CMK (cell line): ENCODE measurements at places on chromosomes 3 and 15.

- no peak for DNase-seq
These were observed 95.8 kb upstream of the ABHD17C start for GRCh38 chr15:80599359-80599758.

DNA sequence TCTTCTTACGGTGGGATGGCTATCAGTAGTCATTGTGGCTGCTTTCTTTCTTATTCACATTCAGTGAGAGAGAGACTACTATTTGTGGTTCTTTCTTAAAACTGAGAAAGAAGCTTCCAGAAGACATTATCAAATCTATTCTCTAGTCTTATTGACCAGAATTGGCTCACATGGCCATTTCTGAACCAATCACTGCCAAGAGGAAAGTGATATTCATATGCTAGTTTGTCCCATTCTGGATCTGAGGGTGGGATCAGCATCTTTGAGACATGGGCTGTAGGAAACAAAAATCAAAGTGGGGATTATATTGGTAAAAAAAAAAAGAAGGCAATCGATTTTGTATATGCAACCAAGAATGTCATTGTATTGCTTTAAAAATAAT, 106.4 kb upstream of the RASGRP1 start:
- no peak for DNase-seq

- no peak for DNase-seq
These were observed 26.6 kb upstream of the STIMATE start for GRCh38 chr3:52923963-52924362.

DNA sequence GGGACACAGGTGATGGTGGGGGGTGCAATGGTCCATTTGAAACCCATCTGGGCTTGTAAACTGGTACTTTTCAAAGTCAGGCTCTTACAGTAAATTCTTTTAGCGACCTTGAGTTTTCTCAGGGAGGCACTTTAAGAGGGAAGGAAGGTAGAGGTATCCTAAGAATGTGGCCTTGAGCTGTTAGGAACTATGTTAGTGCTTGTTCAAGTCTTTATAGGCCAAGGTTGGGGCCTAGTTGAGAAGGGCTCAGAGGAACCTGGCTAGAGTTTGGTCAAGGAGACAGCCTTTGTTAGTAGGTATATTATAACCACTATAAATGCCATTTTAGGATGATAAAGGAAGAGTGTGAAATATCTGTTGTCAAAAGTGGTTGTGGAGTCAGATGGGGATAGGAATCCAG, 9.2 kb upstream of the CCK start:
- DNase-seq = no peak

DNA sequence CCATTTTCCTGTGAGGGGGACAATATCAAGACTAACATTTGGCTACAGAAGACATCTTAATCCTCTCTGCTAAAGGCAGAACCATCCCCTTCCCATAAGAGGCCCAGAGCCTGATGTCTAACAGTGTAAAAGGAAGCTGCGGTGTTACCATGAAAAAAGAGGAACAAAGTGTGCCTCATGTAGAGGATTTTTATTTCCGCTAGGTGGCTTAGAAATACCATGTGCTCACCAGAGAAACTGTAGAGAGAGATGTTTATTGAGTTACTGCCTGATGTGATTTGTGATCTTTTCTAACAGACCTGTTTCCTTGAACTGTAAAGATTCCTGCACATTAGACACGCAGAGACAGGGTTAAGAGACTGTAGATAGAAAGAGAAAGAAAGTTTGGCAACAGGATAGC, 22.0 kb downstream of the OR5H15 start:
- DNase-seq = peak; percentile 9

- DNase-seq = no peak
These were observed 602 bp downstream of the TRIM71 start for GRCh38 chr3:32818229-32818969.

- no peak for DNase-seq
These were observed 131.4 kb downstream of the PDCD6IP start for GRCh38 chr3:33929813-33930212.

GRCh38 chr3:194930377-194931204, 244.9 kb downstream of the FAM43A start:
- no peak for DNase-seq

DNA sequence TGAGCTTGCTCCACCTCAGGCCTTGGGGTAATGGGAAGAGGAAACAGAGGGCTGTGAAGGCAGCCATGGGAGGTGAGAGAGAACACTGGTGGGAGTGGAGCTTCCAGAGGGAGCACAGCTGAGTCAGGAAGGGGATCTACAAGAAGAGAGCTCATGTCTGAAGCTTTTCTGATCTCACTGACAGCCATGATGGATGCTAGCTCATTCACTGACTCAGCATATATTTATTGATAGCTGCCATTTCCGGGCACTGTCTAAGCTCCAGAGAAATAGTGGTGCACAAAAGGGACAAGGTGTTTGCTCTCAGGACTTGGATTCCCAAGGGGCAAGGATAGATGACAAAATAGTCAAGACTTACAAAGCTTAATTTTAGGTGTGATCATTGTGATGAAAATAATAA, 218.8 kb downstream of the CLSTN2 start:
- DNase-seq = no peak

- DNase-seq = no peak
These were observed 514.2 kb upstream of the ROBO2 start for GRCh38 chr3:76525726-76526125.

DNA sequence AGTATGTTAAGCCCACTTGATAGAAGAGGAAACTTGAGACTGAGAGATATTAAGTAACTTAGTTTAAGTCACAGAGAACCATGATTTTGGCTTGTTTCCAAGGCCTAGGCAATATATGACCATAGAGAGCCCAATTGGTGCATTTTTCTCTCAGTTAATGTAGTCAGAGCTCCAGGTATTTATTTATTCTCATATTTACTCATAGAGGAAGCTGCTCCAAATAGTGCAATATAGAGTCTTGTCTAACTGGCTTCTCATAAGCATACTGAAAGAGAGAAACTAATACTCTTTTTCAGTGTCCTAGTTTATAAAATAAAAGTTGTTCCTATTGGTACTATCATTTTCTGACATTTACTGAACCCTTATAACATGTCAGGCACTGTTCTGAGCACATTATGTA, 15.2 kb downstream of the TRNT1 start:
- DNase-seq = no peak

GRCh38 chr15:69725275-69725674, 272.7 kb downstream of the RPLP1 start:
- no peak for DNase-seq

- DNase-seq = no peak
These were observed 1.1 kb downstream of the FAM131A start for GRCh38 chr3:184338511-184338945.

- no peak for DNase-seq
These were observed 6.3 kb downstream of the EIF4A2 start for GRCh38 chr3:186789554-186790260.

- DNase-seq = no peak
These were observed 142.4 kb upstream of the KCNMB2 start for GRCh38 chr3:178393824-178394223.

GRCh38 chr3:57856675-57857074, 100.6 kb downstream of the SLMAP start:
- DNase-seq = no peak

- no peak for DNase-seq
These were observed 10.5 kb upstream of the TM4SF18 start for GRCh38 chr3:149343951-149344350.

GRCh38 chr3:189410522-189410921, 220.7 kb upstream of the TP63 start:
- no peak for DNase-seq

DNA sequence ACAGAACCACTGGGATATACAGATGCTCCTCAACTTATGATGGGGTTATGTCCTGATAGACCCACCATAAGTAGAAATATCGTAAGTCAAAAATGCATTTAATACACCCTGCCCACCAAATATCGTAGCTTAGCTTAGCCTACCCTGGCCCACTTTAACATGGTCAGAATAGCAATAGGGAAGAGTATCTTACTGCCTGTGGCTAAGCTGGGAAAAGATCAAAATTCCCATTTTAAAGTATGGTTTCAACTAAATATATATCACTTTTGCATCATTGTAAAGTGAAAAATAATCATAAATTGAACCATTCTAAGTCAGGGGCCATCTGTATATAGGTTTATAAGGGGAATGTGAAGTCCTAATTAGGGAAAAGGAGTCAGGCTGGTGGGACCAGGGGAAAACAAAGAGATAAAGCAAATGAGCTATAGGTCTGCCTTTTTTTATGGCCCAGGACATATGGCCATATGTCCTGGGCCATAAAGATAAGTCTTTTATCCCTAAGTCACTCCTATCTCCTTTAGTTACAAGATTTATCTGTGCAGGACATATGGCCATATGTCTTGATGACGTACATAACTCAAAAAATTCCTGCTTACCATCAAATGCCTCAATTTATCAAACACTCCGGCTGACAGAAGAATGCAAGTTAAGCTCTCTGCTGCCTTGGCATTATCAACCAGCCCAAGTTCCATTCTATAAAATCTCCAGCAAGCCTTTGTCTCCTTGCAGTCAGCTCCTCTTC, 11.2 kb downstream of the RTP3 start:
- DNase-seq = no peak

DNA sequence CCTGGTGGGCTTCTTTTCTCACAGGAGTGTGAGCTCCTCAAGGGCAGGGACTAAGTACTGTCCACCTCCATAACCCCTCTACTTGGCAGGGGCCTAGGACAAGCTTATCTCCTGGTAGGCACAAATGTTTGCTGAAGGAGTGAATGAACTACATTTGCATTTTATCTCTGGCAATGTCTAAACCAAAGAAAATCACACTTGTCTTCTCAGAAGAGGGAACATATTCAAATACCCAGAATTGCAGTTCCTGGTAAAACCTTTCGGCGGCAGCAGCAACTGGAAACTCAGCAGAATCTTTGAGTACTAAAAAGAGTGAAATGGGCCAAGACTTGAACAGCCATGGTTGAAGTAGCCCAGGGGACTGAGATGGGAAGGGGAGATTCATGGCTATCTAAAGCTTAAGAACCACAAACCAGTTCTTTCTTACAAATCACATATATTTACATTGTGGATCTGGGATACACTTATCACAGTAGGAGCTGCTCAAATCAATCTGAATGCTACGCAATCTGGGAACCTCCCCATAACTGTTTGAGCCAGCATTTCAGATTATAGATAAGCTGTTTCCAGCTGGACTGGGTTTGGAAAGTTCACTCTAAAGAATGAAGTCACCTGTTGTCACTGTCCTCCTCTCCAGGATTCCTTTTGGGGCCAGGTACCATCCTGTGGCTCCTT, 18.7 kb upstream of the PTPN9 start:
- no peak for DNase-seq

DNA sequence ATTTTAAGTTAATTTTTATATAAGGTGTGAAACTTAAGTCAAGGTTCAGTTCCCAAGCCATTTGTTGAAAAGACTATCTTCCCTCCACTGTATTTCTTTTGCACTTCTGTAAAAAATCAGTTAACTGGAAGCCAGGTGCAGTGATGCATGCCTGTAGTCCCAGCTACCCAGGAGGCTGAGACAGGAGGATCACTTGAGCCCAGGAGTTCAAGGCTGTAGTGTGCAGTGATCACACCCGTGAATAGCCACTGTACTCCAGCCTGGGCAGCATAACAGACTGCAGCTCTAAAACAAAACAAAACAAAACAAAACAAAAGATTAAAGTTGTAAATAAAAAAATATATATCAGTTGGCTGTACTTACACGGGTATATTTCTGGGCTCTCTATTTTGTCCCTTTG, 33.1 kb upstream of the SEC22A start:
- DNase-seq = no peak

GRCh38 chr15:45185903-45186770, 1.6 kb downstream of the SHF start:
- DNase-seq = no peak

DNA sequence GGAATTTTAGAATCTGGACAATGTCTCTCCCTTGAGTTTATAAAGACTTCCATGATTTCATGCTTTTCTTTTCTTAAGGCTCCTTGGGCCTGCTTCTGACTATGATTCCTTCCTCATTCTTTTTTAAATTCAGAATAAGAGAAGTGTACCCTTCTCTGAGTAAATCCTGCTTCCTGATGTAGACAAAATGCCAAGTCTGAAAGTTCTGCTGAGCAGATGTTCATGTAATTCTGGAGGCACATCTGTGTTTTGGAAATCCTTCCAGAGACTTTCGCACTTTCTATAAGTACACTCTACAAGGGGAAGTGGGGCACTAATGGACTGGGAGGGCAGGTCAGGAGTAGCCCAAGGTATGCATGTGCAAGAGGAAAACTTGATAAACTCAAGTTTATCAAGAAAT, 24.8 kb downstream of the TPM1 start:
- no peak for DNase-seq

GRCh38 chr3:33831053-33831452, 32.6 kb downstream of the PDCD6IP start:
- DNase-seq = no peak

DNA sequence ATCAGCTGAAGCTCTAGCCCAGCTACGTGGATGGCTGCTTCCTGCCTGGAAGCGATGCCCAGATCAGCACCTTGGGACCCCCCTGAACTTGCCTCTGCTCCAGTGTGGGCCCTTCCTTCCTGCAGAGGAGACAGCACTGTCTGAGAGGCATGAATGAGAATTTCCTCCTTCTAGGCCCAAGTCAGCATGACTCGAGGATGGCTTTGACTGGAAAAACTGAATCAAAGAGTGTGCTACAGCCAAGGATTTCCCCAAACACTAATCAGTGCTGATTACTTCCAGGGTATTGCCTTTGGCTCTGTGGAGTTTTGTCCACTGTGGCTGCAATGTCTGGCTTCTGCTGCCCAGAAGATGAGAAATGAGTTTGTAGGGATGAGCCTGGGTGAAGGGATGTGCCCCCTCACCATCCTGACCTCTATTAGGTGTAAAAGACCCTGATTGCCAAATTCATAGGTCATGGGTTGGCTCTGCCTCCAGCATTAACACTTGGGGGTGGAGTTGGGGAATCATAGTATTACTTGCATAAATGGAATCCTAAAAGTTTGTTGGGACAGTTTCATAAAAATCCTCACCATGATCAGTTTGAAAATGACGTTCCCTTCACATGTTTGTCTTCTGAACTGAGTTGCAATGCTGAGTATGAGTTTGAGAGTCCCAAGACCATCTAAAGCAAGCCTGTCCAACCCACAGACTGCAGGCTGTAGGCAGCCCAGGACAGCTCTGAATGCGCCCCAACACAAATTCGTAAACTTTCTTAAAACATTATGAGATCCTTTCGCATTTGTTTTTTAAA, 36.7 kb downstream of the FLNB start:
- DNase-seq = no peak

- no peak for DNase-seq
These were observed 41.9 kb downstream of the MEIS2 start for GRCh38 chr15:37058316-37058985.

DNA sequence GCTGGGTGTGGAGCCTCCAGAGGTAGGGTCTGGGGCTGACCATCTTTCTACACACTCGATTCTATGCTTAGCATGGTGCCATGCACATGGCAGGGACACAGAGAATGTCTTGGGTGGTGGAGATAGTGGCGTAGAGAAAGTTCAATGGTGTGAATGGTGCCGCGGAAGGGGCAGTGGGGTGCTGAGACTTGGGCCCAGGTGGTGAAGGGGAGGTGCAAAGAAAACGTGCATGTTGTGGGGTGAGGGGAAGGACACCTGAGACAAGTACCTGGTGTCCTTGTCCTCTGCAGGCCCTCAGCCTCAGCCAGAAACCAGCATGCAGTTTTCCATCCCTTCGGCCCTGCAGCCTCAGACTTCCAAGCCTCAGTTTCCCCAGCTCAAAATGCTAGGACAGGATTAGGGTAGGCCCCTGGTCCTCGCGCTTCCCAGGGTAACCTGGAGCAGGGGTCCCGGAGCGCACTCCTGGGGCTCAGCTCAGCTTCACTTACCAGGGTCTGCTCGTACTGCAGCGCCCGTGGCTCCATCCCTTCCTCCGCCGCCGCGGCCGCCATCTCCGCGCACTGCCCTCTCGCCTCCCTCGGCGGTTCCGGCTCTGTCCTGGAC, 375 bp downstream of the CLCN2 start:
- DNase-seq = no peak
